Activated CD4-positive, alpha-beta T cell treated with anti-CD3 and anti-CD28 coated beads for 24 hours (primary cell): ENCODE measurements at places on chromosomes 6 and 20.

GRCh38 chr6:147282566-147282959, 78.3 kb downstream of the STXBP5 start:
- DNase-seq: no peak

GRCh38 chr20:62303340-62304226, 786 bp downstream of the ADRM1 start:
- DNase-seq: no peak

DNA sequence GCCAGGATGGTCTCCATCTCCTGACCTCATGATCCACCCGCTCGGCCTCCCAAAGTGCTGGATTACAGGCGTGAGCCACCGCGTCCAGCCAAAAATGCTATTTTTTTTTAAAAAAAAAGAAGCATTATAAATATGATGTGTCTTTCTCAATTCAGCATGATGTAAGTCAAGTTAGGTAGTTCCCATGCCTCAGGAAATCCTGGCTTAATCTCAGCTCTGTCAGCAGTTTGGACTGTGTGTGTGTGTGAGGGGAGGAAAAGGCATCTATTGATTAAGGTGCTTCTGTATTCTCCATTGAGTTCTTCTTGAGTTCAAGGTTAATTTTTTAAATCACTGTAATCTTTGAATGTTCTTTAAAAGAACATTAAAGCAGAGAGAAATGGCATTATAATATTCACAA, 51.5 kb downstream of the GMDS start:
- DNase-seq: no peak

GRCh38 chr6:149728499-149729234, 10.8 kb upstream of the LATS1 start:
- no peak for DNase-seq

GRCh38 chr20:46172455-46172854, 54.3 kb downstream of the CD40 start:
- DNase-seq: no peak

DNA sequence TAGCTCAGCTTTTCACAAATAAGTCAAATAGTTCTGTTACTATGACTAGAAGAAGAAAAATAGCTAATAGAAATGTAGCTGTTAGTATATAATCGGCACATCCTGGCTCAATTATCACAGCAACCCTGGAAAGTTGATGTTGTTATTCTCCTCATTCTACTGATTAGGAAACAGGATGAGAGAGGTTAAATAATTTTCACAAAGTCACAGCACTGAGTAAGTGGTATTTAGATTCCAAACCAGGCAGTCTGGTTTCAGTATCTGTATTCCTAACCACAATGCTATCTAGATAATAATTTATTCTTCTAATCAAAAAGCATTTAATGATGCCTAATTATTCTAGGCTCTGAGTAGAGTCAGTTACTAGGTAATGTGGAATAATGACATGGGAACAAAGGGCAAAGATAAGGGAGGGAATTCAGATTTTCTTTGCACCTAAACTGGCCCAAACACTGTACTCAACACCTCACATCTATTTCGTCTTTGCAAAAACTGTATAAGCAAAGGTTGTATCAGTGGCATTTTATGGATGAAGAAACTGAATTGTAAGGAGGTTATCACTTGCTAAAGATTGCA, 51.3 kb downstream of the PDE7B start:
- DNase-seq: no peak

- no peak for DNase-seq
Measured at GRCh38 chr6:63580704-63580961, 8.4 kb downstream of the LOC128125822 start.

DNA sequence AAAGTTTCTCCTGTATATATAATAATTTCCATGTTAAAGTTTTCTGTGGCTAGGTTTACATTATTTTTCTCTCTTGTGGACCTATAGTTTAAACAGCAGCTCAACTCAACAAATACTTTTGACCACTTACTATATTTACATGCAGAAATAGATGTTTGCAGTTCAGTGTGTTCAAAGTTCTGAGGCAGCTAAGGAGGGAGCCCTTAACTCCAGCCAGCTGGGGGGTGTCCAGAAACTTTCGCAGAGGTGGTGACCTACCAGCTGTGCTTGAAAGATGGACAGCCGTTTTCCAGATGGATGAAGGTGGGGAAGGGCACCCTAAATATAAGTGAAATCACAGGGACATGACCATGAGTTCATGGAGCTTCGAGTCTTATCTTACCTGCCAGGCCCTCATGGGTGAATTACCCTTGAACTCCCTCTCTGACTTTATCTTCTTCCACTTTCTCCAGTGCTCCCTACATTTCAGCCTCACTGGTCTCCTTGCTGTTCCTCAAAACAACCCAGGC, 33.4 kb downstream of the DHX35 start:
- no peak for DNase-seq

DNA sequence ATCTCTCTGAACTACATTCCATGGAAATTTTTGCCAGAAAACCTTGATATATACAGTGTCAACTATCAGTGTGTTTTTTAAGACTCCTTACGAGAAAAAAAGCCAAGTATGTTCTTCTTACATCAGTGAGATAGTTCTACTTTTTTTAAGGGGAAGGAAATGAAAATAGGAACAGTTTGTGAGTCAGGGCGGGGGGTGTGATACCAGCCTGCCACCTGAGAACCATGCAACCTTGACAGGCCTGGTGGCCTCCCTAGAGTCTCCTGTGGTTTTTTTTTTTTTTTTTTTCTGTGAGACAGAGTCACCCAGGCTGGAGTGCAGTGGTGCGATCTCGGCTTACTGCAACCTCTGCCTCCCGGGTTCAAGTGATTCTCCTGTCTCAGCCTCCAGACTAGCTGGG, 96.3 kb upstream of the GCM1 start:
- no peak for DNase-seq

GRCh38 chr20:24744747-24745146, 204.3 kb upstream of the CST7 start:
- DNase-seq: no peak

GRCh38 chr6:44267252-44267651, 1.9 kb upstream of the NFKBIE start:
- DNase-seq: no peak

- DNase-seq: no peak
Measured at GRCh38 chr6:135904666-135905065, 53.2 kb downstream of the PDE7B start.

GRCh38 chr6:125307150-125307838, 5.5 kb upstream of the HDDC2 start:
- no peak for DNase-seq

- no peak for DNase-seq
Measured at GRCh38 chr6:122428781-122429180, 29.3 kb downstream of the HSF2 start.

GRCh38 chr6:148170286-148170685, 172.4 kb upstream of the SASH1 start:
- DNase-seq: no peak

DNA sequence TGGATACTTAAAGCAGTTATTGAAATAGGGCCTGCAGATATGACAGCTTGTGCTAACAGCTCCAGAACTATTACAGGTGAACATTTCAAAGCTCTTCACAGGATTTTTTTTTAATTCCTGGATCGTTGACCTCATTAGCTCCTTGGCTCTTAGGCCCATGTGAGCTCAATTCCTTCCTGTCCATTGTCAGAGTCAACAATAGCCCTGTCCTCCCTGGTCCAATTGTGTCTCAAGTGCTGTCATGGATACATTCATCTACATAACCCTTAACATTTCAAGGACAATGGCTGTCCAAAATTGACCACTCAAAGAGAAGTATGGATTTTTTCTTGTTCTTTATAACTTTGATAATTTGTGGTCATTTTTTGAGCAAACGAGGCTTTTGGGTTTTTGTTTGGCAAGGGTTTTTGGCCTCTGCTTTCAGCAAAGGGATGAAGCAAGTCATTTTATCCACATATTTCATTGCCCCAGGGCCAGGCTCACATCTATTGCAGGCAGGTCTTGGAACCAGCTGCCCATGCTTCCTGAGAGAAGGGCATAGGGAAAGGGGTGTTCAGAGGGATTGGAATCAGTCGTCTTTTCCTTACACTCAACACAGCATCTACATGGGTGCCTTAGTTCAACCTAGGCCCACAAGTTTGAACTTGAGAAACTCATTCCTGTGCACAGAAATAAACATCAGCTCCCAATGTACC, 282.1 kb downstream of the TPBG start:
- DNase-seq: no peak

DNA sequence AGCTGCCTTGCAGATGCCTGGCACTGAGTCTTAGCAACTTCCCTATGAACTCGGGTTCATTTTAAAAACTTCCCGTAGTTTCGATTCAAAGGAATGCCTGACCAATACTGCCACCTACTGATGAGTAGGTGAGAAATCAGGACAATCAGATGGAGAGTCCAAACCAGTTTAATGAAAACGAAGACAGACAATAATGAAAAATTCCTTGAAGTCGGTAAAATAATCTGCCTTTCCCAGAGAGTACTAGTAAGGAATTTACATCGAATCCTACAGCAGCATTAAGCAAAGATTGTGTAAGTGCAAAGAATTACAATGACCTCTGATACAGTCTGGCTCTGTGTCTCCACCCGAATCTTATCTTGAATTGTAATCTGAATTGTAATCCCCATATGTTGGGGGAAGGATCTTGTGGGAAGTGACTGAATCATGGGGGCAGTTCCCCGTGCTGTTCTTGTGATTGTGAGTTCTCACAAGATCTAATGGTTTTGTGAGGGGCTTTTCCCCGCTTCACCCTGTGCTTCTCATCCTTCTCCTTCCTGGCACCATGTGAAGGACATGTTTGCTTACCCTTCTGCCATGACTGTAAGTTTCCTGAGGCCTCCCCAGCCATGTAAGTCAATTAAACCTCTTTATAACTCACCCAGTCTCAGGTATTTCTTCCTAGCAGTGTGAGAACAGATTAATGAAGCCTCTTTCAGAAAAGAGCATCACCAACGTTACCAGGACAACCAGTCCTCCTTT, 134.4 kb downstream of the ARHGAP18 start:
- DNase-seq: no peak

DNA sequence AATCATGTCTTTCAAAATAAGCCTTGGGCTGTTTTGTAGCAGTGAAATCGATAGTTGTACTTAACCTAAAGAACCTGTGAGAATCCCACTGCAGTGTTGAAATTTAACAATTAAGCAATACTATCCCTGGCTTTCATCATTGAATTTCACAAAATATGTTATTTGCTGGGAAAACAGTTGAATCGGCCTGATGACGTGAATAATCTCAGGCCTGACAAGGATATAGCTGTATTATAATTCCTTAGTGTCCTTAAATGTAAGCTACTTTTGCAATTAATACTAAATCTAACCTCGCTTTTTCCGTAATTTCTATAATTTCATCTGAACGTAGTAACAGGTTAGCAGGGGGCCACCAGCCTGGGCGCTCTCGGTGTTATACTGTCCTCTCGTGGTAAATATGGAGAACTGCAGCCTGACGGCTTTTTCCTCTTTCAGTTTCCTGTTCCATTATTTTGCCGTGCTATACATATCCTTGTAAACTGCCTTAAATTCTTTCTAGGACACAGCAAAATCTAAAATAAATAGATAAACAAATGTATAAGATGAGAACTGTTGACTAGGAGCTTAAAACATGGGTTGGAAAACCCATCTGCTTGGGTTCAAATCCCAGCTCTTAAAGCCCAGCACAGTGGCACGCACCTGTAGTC, 24.0 kb downstream of the MTFR2 start:
- DNase-seq: peak; percentile 28

GRCh38 chr6:97626671-97627441, 343.8 kb upstream of the MMS22L start:
- no peak for DNase-seq

- DNase-seq: no peak
Measured at GRCh38 chr6:146928503-146928902, 275.7 kb upstream of the STXBP5 start.

DNA sequence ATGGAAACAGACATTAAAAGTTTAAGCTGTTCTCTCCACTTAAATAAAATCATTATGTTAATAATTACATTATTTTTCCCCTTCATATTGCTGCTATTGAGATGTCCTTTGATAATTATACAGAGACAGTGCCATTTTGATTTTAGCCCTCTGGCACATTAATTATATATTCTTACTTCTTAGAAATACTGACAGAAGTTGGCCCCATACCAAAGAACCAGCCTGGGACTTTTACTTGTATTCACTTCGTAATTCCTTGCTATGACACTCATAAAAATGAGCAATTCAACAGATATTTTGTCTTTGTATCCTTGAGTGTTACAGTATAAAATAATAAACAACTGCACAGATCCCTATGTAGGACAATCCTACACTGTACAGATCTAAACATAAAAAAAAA, 743.7 kb downstream of the TBC1D32 start:
- DNase-seq: no peak

DNA sequence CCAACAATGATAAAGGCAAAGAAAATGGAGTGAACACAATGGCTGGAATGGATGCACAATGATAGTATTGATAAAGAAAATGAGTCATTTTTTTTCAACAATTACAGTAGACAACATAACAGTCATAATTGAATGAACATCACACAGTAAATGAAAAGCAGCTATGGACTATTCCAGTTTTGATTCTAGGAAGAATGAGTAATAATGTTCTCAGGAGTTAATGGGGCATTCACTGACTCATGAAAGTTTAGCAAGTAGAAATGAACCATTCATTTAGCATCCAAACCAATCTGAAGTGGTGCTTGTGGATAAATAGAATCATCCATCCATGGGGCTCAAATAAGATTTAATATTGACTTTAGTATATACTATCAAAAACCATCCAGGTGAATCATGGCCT, 1029.5 kb upstream of the GJE1 start:
- DNase-seq: no peak

GRCh38 chr20:38728911-38729642, 4.8 kb downstream of the SLC32A1 start:
- DNase-seq: no peak

GRCh38 chr6:144585217-144585814, 300.2 kb downstream of the UTRN start:
- DNase-seq: no peak

DNA sequence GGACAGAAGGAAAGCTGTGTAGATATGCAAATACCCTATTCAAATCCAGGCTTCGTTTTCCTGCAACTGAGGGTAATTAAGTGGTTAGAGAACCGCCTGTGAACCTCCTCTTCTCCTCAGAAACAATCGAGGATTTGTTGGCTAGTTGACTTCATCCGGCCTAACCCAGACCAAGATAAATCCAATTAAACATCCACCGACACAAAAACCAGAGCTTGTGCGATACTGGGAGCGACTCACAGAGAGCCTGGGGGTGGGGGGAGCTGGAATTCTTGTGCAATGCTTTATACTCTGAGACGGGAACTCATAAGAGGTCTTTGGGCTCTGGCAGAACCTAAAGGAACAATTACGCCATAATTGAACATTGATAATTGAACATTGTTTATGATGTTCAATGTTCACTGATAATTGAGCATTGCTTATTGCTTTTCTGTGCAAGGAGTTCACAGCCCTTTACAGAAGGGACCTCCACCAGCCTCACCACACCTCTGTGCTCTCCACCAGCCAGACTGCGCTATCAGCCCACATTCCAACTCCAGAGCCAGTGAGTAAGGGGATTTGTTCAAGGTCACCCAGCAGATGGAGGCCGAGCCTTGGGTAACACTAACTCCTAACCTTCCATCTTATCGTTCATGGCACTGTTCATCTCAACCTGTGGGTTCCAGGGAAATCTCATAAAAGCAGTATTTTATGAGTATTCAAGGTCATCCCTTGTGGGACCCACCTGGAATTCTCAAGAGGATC, 429.6 kb upstream of the JARID2 start:
- no peak for DNase-seq

- no peak for DNase-seq
Measured at GRCh38 chr6:142872376-142872775, 72.6 kb downstream of the HIVEP2 start.
